NCI-H187 (cell line): ENCODE measurements at places on chromosomes 12 and 14.

DNA sequence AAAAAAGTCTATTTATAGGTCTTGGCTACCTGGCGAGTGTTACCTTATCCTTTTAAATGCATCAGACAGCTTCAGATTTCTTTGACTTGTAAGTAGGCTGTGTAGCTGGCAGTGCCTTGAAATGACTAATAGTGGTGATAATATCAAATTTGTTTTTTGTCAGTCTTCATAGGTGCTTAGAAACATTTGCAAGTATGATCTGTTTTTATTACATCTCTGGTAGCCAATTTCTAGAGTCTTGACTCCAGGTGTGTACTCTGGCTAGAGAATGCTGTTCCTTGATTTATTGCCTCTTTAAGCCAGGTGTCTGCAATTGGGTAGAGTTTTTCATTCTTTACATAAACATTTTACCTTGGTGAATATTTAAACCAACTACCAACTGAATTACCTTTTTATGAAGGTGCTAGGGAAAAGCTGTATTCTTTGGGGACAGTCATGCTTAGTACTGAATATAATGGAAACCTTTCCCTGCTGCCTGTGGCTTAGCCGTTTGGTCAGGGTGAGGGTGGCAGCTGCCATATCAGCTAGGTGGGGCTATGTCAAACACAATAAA, 32.6 kb downstream of the MLXIP start:
- DNase-seq: peak; percentile 87

GRCh38 chr12:94157181-94157580, 8.8 kb downstream of the PLXNC1 start:
- no peak for DNase-seq

DNA sequence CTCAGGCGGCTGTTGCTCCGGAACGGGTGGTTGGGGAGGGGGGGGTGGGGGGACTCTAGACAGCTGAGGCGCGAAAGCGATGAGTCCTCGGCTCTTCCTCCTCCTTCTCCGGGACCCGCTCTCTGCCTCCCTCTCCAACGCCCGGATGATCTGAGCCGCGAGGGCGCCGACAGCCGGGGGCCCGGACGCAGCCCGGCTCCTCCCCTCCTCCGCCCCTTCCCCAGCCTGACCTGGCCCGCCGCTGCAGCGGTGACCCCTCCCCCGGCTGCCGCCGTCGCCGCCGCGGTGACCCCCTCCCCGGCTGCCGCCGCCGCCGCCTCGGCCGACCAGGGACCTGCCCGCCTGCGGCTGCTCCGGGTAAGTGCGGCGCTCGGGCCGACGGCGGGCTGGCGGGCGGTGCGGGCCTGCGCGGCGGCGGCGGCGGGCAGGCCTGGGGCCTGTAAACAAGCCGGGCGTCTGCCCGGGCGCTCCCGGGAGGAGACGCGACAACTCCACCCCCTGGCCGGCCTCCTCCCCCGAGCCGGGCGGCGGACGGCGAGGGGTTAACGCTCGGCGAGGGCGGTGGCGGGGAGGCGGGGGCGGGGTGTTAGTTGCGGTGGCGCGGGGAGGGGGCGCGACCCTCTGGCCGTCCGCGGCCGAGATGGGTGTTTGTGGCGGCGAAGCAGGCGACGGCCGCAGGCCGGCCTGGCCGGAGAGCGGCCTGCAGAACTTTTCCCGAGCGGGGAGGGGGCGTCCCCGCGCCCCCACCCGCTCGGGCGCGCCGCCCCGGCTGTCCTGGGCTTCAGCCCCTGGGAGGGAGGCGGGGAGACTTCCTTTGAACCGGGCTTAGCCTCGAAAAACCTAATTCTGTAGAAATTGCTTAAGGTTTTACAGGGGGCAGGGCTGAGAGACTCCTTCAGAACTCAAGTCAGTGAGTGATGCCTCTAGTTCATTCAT, 568 bp downstream of the PPM1A start:
- no peak for DNase-seq

DNA sequence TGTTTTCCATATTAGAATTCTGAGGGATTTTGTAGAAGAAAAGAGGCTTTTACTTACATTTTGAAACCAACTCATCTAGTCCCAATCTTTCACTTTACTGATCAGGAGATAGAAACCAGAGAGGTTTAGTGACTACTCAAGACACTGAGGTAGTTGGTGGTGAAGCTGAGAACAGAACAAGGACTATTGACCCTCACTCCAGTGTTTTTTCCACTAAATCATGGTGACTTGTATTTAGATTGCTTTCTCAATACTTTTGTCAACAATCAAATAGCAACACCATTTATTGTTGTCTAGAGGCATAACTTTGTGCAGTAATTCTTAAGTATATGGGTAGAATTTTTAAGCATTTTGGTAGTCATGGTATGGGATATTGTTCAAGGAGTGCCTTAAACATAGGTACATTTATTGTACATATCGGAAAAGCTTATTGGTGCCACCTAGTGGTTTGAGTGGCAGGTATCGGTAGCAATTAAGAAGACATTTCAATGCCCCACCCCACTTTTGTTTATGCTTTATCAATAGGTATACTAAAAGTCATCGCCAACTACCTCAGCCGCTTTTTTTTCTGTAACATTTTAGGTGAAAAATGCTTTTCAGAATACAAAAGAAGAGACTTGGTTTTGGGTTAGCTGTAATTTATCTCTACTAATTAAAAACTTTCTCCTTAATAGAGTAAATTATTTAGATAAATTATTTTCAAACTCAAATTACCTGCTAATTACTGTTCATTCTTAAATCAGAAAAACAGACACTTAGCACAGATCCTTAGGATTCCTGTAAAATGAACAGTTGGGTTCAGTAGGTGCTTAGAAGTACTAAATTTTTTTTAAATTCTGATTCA, 47.3 kb upstream of the PAWR start:
- peak; percentile 44 for DNase-seq

GRCh38 chr12:20646239-20646827, 48.8 kb upstream of the SLCO1C1 start:
- peak; percentile 16 for DNase-seq

GRCh38 chr12:76444408-76444984, 96.3 kb upstream of the BBS10 start:
- no peak for DNase-seq

DNA sequence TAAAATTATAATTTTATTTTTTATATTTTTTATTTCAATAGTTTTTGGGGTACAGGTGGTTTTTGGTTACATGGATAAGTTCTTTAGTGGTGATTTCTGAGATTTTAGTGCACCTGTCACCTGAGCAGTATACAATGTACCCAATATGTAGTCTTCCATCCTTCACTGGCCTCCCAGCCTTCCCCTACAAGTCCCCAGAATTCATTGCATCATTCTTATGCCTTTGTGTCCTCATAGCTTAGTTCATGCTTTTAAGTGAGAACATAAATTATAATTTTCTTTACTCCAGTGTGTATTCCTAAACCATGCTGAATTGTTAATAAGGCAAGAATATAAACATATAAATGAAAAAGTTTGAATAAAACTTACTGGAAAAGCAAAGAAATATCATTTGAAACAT, 19.1 kb upstream of the NFKBIA start:
- DNase-seq: no peak

DNA sequence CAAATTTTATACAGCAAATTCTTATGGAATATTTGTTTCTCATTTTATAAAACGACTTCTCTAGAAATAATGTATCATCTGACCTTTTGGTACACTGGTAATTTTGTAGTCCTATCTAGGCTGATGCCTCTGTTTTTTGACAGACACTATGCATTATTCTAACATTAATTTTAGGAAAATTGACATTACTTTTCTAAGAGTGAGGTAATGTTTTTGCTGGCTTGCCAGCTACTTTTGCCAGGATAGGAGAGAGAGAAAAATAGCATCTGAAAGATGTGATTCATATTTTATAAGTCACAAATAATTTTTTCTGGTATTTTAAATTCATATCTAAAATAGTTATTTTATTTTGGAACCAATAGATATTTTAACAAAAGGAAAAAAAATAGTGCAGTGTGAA, 153.5 kb downstream of the CCDC91 start:
- DNase-seq: no peak

DNA sequence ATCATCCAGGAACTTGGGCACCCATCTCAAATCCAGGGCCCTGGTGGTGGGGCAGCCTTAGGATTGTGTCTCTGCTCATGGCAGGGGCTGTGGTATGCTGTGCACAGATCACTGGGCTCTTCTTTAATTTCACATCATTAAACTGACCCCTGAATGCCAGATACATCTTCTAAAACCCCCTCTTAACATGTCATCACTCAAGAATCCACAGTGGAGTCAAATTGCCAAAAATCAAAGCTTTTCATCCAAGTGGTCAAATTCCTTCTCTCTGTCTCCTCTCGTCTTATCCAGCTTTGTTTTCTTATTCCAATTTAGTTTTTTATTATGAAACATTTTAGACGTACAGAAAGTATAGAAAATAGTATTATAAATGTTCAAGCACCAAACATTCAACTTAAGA, 97.5 kb downstream of the ADCK1 start:
- DNase-seq: no peak

- no peak for DNase-seq
These were observed 210.5 kb downstream of the ETNK1 start for GRCh38 chr12:22835431-22835830.

GRCh38 chr12:94133964-94134795, 14.2 kb upstream of the PLXNC1 start:
- DNase-seq: no peak

GRCh38 chr12:111586986-111587385, 12.1 kb downstream of the ATXN2 start:
- no peak for DNase-seq

DNA sequence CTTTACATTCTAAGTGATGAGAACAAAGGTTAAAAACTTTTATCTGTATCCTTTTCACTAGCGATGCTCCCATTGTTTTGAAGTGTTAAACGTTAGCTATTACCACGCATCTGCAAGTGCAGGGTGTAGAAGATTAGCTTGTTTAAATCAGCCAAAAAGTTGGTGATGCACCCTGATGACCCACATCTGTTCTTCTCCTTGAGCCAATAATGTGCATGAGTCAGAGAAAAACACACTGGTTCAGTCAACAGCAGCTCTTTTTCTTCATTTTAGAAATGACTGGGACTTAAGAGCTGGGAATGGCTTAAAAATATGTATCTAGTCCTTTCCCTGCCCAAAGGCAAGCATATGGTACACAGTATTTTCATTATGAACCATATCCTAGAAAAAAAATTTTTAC, 323.5 kb upstream of the PDE3A start:
- DNase-seq: no peak

DNA sequence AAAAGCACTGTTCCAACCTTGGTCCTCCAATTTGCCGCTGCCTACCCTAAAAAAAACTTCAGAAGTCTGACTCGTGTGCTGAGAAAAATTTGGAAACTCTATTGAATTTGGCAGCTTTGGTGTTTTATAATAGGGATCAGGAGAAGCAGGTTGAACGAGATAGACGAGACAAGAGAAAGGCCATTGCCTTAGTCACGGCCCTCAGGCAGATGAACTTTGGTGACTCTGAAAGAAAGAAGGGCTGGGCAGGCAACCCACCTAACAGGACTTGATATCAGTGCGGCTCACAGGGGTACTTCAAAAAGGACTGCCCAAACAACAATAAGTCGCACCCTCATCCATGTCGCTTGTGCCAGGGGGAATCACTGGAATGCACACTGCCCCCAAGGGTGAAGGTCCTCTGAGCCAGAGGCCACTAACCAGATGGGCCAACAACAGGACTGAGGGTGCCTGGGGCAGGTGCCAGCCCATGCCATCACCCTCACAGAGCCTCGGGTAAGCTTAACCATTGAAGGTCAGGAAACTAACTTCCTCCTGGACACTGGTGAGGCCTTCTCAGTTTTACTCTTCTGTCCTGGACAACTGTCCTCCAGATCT, 102.5 kb upstream of the SSTR1 start:
- DNase-seq: no peak

DNA sequence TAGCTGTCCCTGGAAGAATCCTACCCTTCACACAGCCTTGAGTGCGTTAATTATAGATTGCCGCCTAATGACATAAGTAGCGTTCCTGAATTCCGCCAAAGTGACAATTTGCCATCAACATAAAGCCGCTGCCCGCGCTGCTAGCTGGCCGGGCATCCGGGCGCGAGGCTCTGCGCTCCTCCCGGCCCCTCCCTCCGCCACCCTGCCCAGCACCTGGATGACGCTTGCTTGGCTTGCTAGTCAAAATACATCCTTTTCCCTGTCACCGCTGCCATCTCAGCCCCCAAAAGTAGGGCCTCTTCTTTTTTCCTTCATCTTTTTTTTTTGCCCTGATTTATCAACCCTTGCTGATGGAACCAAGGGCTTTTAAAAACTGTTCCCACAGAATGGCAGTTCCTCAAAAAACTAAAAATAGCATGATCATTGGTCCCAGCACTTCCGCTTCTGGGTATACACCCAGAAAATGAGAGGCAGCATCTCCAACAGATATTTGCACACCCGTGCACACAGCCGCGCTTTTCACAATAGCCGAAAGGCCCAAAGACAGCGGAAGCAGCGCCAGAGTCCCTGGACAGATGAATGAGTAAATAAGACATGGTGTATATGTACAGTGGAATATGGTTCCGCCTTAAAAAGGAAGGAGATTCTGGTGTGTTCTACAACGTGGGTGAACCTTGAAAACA, 235.2 kb downstream of the BCL11B start:
- DNase-seq: no peak

GRCh38 chr12:15752785-15753184, 36.4 kb downstream of the EPS8 start:
- no peak for DNase-seq

DNA sequence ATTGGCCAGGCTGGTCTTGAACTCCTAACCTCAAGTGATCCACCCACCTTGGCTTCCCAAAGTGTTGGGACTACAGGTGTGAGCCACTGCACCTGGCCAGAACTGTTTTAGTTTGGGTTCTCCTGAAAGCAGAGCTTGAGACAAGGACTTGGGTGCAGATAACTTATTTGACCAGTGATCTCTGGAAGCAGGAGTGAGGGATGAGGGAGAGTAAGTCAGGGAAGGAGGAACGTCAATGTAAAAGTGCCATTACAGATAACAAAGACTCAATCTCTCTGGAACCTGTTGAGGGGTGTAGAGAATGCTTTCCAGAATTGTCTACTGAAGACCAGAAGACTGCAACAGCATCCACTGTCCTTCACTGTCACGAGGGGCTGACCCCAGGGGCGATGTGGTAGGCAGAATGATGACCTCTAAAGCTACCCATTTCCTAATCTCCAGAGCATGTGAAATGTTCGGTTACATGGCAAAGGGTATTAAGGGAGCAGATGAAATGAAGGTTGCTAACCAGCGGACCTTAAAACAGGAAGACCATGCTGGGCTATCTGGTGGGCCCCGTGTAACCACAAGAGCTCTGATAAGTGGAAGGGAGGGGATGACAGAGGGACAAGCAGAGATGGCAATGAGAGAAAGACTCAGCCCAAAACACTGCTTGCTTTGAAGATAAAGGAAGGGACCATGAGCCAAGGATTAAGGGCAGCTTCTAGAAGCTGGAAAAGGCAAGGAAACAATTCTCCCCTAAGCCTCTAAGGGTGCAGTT, 207.8 kb downstream of the RBM19 start:
- no peak for DNase-seq

- DNase-seq: no peak
These were observed 2.9 kb downstream of the PRMT5 start for GRCh38 chr14:22926316-22926715.
